AG04450 (cell line): ENCODE measurements at places on chromosomes 4 and X. TPM values are rescaled to one million over a fixed set of nuclear protein-coding genes. Genes with fewer than 3 reads are reported as not detected.

Gene FOXR2
- not detected in 2 replicates for polyA plus RNA-seq

Gene ERCC6L
- 1.3 and 1.7 TPM in 2 replicates for polyA plus RNA-seq

Gene RS1
- polyA plus RNA-seq = not detected in 2 replicates

Gene NR3C2
- polyA plus RNA-seq = 0.10 and 0.14 TPM in 2 replicates

Gene RAB40AL
- polyA plus RNA-seq = 0.21 and 0.42 TPM in 2 replicates

Gene TACR3
- not detected in 2 replicates for polyA plus RNA-seq

GRCh38 chrX:8067754-8068462, 103.2 kb downstream of the VCX2 start:
- no peak for DNase-seq

GRCh38 chr4:128123036-128123435, 61.9 kb downstream of the LARP1B start:
- no peak for DNase-seq

DNA sequence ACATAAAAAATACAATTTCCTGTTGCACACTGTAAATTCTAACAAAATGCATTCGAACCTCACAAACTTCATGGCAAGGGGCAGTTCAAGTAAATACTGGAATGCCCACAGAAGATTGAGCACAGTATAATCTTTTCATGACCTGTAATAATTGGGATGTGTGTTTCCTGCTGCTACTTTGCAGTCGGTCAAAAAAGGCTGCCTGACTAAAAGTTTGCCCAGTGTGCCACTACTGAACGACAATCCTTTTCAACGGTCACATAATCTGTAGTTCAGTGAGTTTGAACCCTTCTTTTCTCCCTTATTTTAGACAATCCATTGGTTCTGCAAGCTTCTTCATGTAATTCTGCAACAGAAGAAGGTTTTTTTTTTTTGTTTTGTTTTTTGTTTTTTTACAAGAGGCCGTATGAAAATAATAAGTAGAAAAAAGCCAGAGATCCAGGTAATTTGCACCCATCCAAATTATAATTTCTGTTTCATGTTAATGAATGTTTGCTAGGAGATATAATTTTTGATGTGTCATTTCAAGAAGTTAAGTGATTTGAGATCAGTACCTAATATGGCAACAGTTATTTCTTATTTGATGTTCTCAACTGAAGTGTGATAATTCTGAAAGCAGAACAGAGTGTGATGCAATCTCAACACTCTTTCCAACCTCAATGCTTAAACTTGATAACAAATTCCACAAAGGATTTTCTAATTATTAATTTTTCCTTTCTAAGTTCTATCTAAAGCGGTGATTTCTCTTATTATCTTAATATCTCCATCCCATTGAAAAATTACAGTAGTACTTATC, 237.6 kb downstream of the FSTL5 start:
- DNase-seq = no peak

DNA sequence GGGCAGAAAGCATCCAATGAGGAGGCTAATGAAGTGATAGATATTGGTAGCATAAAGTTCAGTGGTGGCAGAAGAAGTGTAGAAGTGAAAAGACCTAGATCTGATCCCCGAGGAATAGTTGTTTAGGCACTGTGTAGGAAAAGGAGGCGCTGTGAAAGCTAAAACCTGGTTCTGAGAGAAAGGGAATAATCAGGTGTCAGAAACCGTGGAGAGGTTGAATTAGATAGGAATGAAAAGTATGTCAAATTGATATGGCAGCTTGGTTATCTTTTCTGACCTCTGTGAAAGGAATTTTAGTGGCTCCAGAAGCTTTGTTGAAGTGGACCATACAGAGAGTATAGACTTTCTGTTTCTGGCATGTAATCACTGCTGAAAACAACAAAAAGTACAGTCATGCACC, 30.8 kb upstream of the CCDC160 start:
- no peak for DNase-seq

DNA sequence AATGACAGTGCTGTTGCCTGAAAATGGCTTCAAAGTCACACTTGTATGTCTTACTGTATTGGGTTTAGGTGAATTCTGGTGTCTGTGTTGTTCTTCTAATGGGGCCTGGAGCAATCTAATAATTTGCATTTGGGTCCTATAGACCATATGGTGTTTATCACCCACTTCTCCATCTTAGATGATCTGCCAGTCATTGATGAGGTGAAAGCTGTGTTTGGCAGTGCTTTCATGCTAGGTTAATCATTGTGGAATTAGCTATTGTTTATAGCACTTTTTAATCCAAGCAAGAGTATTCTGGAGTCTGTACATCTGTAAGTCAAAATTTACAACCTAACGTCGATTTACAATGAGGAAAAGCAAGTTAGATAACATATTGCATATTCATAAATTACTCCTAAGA, 572.2 kb upstream of the MAGEB2 start:
- no peak for DNase-seq

- DNase-seq = no peak
Observed at GRCh38 chr4:139152249-139152648, 24.8 kb downstream of the ELF2 start.

DNA sequence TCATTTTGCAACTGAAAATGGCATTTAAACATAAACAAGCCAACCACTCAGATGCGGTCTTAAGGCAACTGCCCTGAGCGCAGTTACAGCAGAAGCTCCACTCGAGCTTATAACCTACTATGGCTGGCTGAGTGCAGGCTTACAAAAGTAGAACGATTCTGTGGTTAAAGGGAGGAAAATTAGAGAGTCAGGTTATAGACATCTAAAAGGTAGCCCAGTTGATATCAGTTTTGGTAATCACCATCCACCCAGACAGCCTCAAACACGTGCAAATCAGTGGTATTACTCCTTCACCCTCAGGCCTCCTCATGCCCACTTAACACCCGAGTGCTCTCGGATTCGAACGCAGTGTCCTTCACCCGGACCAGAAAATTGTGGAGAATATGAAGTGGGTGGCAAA, 3.1 kb downstream of the LEF1 start:
- no peak for DNase-seq

- DNase-seq = no peak
Observed at GRCh38 chrX:49282647-49283011, 13.0 kb downstream of the PPP1R3F start.

DNA sequence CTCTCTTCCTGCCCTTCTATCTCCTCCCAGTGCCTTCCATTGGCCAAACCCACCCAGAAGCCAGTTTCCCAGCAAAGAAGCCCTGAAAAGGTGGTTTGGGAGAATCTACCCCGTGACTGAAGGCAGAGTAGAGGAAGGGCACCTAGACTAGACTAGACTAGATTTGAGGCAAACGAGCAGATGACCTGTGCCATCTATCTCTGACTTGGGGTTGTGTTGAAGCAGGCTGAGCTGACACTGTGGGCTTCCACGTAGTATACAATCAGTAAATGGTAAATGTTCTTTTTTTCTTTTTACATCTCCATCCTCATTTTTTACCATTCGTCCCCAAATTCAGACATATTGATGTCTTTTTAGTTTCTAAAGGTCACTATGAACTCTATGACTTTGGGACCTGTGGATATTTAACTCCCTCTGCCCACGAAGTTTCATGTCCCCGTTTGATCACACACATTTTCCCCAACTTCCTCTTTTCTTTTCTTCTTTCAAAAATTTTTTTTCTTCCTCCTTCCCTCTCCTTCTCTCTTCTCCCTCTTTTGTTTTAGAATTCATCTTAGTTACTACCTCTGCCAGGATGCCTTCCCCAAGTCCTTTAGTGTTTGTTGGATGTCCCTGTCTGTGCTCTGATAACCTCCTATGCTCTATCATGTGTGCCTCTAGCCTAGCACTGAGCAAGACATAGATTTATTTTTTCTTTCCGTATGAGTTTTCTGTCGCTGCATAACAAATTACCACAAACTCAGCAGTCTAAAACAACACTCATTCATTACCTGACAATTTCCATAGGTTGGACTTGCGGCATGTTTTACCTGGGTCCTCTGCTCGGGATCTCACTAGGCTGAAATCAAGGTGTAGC, 6.2 kb upstream of the AFF1 start:
- no peak for DNase-seq

GRCh38 chr4:99483636-99484035, 27.2 kb upstream of the C4orf17 start:
- DNase-seq = no peak

GRCh38 chrX:9148615-9149399, 114.9 kb upstream of the FAM9B start:
- no peak for DNase-seq

DNA sequence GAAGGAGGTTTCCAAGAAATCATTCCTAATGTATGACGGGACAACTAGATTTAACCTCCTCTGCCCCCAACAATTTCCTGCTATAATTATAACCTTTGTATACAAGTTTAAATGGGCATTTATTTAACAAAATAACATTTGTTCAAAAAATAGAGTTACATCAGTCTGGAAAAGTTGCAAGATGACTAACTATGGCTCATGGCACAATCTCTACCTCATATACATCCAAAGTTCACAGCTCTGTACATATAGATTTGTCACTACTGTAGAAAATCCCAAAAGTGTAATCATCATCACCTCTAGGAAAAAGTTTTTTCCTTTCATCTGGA, 3.8 kb upstream of the RPS6KA3 start:
- DNase-seq = no peak

DNA sequence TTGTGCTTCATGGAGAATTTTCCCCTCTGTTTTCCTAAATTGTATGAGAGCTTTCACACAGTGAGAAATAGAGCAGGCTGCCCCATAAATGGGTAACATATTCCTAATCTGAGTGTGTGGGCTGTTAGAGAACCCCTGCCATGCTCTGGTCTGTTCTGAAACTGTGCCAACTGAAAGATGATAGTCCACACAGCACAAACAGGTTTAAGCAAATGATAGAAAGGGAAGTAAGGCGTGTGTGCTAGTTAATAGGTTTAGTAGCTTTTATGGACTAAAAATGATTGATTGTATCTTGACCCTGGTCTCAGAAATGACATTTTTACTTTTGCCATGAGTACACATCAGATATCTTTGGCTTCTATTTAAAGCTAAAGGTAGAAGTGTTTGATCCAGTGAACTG, 106.2 kb downstream of the PRRG1 start:
- no peak for DNase-seq

GRCh38 chrX:40158036-40158706, 60.4 kb upstream of the BCOR start:
- no peak for DNase-seq

GRCh38 chr4:56681853-56682525, 893 bp upstream of the HOPX start:
- no peak for DNase-seq

- DNase-seq = no peak
Observed at GRCh38 chr4:97627750-97628149, 515.5 kb downstream of the STPG2 start.
